ENCODE measurements at places on chromosomes 3 and 15.
A peak's percentile ranks its signal among the peaks of the same experiment; 100 is the strongest.

- no peak for DNase-seq
Observed at GRCh38 chr3:128100638-128101037, 23.0 kb downstream of the RUVBL1 start.

DNA sequence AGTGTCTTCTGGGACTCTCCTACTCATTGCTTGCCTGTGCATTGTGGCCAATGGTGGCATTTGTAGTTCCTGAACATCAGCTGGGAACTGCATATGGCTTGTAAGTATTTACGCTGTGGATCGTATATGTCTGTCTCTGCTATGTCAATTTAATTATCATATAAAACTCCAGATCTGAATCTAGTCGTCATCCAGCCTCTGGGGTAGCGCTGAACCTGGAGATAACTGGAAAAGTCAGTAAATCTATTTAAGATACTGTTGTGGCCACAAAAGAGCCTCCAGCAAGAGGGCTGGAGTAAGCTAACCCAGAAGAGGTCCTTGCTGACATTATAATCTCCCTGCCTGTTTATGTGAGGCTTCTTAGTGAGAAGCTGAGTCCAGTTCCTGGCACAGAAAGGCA is 21.6 kb downstream of the MFSD1 start:
- no peak for DNase-seq

- DNase-seq, result no peak
Observed at GRCh38 chr15:101523560-101523940, 34.0 kb upstream of the PCSK6 start.

DNA sequence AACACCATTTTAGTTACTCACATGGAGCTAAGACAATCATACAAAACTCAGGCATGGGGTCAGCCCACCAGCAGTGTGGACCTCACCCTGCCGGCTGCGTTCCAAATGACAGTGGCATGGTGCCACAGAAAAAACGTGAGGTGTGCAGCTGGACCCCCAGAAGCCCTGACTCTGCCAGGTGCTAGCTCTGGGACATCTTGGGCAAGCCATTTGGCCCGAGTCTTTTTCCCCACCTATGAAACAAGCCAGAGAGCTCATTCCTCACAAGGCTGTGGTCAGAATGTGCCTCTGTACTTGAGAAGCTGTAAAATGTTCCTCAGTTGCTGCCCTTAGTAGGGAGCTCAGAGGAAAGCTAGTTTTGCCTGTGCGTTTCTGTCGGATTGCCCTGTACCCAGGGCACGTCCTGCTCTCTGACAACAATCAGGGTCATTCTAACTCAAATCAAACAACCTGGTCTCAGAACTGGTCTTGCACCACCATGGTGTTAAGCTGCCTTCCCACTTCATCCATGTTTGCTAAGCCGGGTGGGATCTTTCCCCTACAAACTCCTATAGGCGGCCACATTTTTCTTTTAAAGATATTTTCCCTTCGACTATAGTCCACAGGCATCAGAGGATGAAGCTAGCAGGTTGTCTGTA is 44.9 kb downstream of the LIPC start:
- DNase-seq, result no peak

DNA sequence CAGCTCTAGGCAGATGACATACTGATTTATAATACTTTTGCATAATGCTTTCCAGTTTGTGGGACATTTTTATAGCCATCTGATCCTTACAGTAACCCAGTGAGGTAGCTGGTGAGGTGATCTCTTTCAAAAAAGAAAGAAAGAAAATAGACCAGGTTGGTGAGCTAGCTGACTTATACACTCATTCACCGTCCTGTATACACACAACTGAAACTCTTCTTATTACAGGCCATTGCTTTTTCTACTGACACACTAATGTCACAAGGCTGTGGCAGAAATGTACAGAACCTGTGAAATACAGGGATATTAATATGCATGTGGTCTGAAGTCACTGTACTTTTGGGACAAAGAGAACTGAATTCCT is 150.2 kb upstream of the BHLHE40 start:
- DNase-seq, result no peak

DNA sequence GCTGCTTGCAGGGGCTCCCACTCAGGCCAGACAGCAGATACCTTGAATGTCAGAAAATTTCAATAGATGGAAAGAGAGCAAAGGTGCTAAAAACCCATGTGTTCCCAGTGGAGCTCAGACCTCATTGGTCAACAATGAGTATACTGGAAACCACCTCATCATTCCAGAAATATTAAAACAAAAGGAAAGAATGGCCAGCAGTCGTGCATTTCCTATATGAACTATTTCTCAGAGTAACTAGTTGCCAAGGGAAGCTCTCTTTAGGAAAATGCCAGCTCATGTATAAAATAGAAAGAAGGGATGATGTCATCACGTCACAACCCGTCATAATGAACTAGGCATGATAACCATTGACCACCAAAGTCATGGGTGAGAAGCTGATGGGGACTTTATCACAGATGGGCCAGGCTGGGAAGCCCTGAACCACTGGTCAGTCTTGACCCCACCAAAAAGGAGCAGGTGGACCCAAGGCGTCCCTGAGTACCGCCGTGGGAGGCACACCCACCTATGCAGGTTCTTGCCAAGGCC is 17.5 kb downstream of the DNAJB8 start:
- DNase-seq, result no peak

DNA sequence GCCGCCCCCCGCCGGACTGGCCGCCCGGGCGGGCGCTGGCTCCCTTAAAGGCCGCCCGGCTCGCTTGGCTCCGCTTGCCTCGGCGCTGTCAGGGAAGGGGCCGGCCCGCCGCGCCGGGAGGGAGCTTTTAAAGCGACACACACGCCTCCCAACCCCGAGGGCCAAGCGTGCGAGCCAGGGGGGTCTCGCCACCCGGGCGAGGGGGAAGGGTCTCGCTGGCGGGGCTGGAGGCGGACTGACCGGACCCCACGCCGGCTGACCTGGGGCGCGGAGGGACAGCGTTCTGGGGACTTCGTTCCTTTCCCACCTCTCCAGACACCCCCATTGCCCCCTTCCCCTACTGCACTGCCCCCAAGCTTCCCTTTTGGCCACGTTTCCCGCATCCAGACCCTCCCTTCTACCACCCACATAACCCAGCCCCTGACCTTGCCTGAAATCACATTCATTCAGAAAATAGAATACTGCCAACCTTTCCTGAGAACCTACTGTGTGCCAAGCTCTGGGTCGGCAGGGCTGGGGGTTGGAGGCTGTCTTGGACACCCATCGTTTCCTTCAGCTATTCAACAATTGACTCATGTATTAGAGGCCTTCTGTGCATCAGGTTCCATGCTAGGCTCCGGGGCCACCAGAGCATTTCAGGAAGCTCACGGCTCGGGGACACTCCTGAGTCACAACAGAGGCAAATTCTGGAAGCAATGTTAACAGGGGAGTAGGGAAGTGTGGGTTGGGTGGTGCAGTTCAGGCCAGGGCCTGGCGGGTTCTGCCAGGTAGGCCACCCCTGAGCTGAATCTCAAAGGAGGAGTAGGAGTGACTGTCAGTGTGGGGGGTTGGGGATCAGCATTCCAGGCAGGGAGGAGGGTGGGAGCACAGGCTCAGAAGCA is at the start of gene INSYN1:
Gene INSYN1, minus strand, starts transcription at position 102 of the 881 bp plus-strand sequence. CDS start 2,221 bp downstream, outside the sequence.
- DNase-seq, result peak; percentile 34

GRCh38 chr15:100254285-100254684 is 87.5 kb downstream of the ADAMTS17 start:
- DNase-seq, result no peak

- no peak for DNase-seq
Observed at GRCh38 chr3:184751204-184752040, 39.6 kb upstream of the MAGEF1 start.

DNA sequence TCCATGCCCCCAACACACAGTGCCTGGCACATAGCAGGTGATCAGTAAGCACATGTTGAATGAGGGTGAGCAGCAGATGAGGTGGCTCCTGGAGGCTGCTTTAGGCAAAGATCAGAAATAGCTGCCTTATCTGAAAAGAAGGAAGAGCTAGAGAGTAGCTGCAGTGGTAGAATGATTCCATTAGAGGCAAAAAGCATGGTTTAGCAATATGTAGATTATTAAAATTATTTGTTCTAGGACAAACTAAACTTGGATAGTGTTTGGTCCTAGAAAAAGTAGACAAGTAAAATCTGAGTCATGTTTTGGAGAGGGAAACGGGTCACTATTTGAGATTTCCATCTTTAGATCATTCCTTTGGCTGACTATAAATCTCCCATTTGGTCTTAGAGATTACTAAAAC is 32.1 kb downstream of the KIF7 start:
- DNase-seq, result no peak

DNA sequence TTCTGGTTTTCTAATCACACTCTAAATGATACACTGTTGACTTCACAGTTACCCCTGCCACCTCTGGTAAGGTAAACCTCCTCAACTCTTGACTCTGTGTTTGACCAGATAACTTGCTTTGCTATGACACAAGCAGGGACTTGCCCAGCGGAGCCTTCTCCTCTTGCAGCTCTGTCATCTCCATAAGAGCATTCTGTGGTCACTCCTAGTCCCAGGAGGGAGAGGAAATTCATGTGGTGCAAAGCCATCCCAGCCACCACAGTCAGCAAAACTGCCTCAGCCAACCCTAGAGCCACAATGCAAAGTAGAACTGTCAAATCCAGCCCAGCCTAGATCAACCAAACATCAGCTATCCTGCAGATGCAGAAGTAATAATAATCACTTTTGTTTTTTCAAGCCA is 144.7 kb upstream of the GADL1 start:
- DNase-seq, result no peak

DNA sequence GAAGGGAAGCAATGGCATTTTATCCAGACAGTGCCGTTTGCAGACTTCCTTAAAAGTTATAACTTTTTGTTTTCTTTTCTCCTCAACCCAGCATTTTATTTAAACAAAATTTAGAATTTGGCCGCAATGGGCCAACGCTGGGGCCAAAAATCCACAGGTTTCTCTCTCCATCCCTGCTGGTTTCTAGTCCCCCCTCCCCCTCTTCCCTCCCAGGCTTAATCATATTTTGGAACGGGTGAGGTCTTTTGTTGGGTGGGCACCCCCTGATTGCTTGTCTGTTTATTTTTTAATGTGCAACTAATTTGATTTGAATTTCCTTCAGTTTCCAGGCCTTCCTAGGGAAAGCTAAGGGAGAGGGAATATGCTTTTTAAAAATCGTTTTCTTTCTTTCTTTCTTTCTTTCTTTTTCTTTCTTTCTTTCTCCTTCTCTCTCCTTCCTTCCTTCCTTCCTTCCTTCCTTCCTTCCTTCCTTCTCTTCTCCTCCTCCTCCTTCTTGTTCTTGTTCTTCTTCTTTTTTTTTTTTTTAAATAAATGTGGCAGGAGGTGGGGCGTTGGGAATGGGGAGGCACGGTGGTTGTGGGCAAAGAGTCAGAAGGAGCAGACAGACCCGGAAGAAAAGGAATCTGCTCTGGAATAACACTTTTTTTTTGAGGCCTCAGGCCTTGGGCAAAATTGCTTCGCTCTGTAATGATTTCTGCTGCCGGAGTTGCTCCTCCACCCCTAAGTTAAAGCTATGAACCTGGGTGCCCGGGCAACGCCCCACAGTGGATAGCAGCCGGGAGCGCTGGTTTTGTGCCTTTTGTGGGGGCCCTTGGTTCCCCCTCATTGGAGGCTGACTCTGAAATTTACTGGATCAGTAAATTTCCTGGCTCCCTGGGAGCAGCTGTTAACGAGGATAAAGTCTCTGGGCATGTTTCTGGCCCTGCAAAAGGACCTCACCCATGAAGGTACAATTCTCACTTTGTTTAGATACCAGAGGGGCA is 1.9 kb downstream of the FNDC3B start:
- peak; percentile 71 for DNase-seq

DNA sequence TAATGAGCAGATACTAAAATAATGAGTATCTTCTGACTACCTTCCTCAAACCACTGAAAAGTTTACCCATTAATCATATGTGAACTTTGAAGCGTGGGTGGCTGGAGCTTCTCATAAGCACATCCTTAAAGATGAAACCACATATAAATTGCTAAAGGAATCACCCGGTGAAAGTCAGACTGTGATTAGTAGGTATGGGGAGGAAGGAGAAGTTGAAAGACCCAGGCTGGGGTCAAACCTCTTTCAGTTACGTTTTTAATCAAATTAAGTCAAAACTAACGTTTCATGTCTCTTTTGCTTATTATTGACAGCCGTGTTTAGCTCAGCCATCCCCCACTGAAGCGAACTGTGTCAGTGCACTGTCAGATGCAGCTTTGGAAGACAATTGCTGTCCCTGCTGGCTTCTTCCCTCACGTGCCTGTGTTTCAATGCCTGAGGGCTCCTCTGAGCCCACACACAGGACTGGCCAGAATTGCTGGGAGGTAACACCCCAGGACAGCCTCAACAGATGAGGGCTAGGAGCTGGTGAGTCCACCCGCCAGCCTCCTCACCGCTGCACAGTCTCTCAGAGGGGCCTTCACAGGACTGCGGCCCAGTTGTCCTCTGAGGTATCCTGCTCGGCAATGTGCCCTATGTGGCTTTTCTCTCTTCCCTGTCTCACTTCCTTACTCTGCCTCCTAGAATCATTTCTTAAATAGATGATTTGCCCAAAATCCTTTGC is 29.3 kb upstream of the SH3BP5 start:
- DNase-seq, result peak; percentile 45

All from fibroblast of upper back skin (primary cell).